ENCODE measurements at places on chromosomes 1 and 21.

DNA sequence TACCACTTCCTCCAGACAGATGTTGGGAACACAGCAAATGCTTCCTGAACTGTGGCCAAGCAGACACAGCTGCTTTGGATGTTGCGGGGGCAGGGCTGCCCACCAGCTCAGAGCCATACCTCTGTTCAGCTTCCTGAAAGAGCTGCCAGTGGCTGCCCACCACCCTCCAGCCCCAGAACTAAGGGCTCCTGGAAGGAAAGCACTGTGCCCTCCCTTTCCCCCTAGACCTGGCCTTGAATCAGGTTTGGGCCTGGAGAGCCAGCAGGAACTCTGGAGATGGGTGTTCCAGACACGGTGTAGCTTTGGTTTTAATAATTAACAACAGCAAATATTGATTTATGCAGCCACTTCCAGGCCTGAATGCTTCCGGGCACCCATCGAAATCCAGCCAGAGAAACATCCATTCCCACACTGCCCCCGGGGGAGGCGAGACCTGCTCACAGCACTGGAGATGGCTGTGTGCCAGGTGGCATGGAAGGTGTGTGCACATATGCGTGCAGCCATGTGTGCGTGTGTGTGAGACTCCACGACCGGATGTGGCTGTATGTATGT, 45.7 kb downstream of the RAP1GAP start:
- DNase-seq = peak; percentile 41

DNA sequence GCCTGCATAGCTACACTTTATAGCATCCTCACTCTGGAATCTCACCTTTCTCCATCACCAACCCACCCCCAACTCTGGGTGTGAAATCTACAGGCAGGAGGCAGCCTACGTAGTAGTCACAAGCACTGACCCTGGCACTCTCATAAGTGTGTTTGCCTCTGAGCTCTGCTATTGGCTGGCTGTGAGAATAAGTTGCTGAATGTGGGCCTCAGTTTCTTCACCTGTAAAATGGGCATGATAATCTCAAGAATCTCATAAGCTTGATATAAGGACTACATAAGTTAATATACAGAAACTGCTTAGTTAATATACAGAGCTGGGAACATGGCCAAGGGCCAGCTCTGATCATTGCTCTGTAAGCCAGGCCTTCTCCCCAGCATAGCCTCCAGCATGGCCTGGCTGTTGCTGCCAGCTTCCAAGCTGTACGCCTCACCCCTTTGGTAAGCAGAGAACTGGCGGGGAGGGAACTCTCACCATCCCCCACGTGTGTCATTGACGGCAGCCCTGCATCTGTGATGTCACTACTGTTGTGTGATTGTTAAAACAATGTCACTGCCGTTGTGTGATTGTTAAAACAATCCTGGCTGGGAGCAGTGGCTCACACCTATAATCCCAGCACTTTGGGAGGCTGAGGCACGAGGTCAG, 53.3 kb downstream of the SYF2 start:
- no peak for DNase-seq

GRCh38 chr1:21932127-21932526, 5.0 kb downstream of the HSPG2 start:
- DNase-seq = peak; percentile 66

DNA sequence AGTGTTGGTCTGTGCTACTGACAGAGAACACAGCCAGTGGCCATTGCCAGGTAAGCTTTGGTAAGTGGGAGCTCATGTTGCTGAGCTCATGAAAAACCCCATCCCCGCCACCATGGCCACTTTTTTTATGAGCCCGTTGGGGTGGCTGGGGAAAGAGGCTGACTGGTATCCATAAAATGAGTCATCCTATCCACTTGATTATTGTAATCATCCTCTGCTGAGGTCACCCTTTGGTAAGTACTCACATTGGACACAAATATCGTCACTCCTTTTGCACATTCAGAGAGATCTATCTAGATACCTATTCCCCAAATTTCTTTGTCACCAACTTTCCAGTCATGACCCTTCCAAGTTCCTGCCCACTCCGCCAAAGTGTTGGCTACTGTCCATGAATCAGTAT, 22.0 kb downstream of the SLAMF7 start:
- DNase-seq = no peak

DNA sequence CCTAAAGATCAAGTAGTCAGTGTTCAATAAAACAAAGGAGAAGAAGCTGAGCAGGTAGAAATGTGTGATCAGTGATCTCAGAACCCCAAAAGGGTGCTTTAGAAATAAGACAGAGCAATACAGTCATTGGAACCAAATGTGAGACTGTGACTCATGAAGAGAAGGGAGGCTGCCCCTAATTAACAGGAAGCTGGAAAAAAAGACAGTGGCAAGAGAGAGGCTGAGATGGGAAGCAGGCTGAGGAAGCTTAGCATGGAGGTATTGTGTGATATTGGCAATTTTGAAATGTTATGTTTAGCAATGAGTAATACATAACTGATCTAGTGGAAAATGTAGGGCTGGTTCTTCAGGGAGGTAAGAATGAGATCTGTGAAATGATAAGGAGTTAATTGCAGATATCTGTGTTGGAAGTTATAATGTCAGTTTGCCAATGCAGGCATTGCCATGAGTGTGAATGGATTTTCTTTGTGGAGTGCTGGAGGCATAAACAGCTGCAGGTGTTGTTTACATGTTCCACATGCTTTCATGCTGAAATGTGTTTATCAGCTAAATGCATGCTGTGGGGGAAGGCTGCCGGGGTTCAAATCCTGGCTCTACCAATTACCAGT, 90.6 kb upstream of the CACNA1E start:
- DNase-seq = peak; percentile 38

DNA sequence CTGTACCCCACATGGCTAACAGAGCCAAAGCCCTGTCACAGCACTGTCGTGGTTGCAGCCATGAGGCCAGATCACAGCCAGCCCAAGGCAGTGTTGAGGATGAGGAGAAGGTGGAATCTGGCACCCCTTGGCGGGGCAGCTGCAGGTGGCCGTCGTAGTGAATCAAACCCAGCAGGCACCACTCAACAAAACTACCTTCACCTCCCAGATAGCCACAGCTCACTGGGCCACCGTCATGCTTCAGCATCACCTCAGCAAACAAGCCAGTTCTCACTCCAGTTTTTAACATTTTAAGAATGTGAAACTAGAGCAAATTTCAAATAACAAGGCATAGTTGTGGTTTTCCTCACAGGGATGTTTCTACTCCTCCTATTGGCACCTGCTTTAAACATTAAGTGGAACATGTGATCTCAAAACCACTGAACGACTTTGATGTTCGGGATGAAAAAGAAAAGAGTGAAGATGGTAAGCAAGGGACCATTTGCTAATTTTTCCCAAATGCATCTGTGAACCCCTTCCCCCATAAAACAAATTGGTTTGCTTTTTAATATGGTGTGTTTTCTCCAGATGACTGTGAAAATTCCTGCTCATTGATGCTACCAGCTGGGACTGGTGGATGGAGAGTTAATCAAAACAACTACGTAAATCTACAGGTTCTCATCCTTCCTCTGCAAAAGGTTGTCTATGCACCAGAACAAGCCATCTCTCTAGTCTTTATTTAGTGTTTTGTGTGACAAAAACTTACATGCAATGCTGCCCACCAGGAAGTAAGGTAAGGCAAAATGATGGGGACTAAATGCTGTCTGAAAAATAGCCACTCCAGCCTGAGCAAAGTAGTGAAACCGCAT, 45.5 kb downstream of the TOR1AIP2 start:
- DNase-seq = no peak
